ENCODE measurements at places on chromosomes 6 and 20.

GRCh38 chr20:18984238-18985200, 170.9 kb downstream of the SCP2D1 start:
- DNase-seq, result no peak

- no peak for DNase-seq
These were observed 215.1 kb downstream of the DLL1 start for GRCh38 chr6:170075659-170076223.

- DNase-seq, result no peak
These were observed 32.1 kb downstream of the RIPOR2 start for GRCh38 chr6:24903681-24904080.

GRCh38 chr20:59010995-59011873, 4.2 kb upstream of the CTSZ start:
- peak; percentile 49 for DNase-seq

GRCh38 chr6:144055121-144055931, 40.0 kb downstream of the SF3B5 start:
- peak; percentile 86 for DNase-seq

DNA sequence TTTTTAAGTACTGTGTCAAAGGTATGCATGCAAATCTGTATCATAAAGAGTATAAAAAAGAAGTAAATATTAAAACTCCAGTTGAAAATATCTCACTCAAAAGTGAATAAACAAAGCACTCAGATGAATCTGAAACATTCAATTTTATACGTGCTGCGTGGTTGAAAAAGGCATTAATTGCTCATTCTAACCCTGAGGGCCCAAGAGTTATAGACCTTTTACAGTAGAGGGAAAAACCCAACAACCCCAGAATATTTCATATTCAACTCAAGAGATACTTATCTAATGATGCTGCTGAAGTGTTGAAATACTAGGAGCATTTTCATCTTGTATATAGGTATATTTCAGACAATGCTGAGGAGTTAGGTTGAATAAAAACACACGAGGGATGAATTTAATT, 862.8 kb upstream of the CITED2 start:
- no peak for DNase-seq

- no peak for DNase-seq
These were observed 101.3 kb downstream of the RTN4IP1 start for GRCh38 chr6:106527979-106528378.

DNA sequence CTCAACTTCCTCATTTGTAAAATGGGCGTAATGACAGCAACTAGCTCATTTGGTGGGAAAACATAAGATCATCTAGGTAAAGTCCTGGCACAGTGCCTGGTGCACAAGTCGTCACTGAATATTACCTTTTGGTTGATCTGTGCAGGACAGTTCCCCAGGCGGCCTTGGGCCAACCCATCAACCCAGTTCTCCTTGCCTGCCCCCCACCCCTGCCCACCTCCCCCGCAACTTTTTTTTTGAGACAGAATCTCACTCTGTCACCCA, 99.2 kb downstream of the JPH2 start:
- no peak for DNase-seq

DNA sequence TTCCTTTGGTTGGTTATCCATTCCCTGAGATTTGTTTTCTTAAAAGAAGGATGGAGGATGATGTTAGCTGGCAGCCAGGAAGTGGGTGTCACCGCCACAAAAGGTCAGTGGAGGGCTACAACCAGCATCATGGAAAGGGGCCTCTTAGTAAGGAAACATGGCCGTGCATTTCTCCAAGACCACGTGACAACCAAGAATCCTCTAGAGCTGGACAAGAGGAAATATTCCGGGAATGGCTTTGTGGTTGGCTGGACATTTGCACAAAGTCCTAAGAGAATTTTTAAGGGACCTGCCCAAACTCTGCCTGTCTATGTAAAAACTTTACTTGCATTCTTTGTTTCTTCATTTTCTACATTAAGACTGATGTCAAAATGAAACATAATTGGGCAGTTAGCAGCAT, 399.9 kb upstream of the MARCKS start:
- no peak for DNase-seq

- DNase-seq, result no peak
These were observed 51.5 kb downstream of the STK4 start for GRCh38 chr20:45017857-45018256.

Measured in hematopoietic multipotent progenitor cell (in vitro differentiated cells).